ENCODE measurements at places on chromosomes 16 and 17.

DNA sequence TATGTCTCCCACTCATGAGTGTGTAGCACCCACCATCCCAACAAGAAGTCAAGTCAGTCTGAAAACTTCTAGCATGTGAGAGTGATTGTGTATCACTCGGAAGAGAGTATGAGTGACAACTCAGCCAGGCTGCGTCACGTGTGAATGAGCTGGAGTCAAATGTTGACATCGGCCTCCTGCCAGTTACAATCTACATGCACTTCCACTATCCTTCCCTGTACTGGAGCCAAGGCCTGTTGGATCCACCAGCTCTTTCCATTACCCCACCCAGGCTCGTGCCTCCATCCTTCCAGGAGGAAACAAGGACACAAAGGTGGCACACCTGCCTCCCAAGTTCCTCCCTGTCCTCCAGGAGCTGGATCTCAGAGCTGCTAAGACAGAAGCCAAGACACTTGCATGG, 64.5 kb downstream of the ASIC2 start:
- DNase-seq = no peak

- DNase-seq = no peak
Measured at GRCh38 chr17:73348018-73348828, 36.4 kb upstream of the CDC42EP4 start.

DNA sequence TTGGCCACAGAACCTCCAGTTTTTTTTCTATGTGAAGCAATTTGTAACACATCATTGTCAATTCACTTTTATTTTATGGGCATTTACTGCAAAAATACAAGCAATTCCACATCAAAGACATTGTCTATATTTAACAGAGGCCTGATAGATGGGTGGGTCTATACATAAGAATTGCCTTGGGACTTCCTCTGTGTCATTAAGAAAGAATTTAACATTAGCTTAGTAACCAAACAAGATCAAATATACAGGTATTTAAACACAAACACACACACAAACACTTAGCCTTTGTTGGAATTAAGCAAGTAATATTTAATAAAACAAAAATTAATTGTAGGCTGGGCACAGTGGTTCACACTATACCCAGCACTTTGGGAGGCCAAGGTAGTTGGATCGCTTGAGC, 4.3 kb upstream of the PITPNC1 start:
- DNase-seq = no peak

- DNase-seq = peak; percentile 82
Measured at GRCh38 chr16:30377812-30378235, 3.2 kb downstream of the MYL11 start.

GRCh38 chr17:48223945-48224344, 116.4 kb downstream of the SNX11 start:
- no peak for DNase-seq

GRCh38 chr17:75622771-75623273, 10.4 kb upstream of the SMIM5 start:
- no peak for DNase-seq

- DNase-seq = no peak
Measured at GRCh38 chr17:81456091-81456490, 56.5 kb downstream of the ACTG1 start.

DNA sequence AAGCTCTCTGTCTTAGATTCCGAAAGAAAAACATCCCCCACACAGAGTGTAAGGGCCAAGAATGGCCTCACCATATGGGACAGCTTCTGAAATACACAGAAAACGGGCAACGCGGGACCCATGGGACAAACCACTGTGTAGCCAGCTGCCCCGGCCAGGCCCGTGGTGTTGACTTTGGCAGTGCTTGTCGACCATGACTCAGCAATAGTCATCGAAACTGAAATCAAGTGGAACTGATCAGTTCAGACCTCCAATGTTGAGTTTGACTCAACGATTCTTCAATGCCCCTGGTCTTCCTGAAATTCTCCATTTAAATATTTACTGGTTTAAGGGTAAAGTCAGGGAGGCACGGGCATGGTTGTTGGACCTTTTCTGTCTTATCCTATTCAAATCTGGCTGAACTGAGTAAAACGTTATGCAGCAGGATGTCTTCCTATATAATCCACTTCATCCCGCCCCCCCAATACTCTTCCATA, 27.5 kb downstream of the ZFHX3 start:
- DNase-seq = no peak

DNA sequence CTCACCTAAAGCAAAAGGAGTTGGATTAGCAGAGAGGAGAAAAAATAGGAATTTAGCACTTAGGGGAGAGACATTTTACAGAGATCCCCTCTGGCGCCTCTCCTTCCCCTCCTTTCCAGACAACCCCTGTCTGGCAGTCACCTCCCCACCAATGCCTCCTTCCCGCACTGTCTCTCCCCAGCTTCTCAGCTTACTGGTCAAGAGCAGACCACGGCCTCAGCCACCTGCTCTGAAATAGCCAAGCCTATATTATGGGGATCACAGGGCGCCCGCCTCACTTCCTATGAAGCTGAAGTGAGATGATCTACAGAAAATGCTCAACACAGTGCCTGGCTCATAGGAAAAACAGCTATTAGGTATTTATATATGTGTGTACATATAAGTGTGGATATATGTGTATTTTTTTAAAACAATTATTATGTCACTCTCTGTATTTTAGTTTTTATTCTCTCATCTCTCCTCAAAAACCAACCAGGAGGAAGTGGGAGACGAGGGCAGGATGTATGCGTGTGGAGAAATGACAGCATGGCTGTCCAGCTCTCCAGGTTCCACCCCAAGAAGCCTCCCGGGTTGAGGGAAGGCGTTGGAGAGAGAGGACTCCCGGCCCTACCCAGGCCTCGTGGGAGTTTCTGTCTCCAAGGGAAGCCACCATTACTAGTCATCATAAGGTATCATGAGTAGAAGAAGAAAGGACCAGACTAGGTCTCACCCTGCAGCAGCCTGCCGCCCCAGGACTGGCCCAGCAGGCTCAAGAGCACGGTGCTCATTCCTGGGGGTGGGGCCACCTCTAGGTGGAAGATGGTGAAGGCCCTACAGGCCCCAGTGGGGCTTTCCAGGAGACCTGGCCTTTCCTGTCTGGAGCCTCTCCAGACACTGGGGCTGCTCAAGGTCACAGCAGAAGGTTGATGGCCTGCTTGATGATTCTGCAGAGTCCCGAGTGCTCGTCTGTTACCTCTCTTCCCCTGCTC, 27.2 kb downstream of the MAP3K14 start:
- no peak for DNase-seq

DNA sequence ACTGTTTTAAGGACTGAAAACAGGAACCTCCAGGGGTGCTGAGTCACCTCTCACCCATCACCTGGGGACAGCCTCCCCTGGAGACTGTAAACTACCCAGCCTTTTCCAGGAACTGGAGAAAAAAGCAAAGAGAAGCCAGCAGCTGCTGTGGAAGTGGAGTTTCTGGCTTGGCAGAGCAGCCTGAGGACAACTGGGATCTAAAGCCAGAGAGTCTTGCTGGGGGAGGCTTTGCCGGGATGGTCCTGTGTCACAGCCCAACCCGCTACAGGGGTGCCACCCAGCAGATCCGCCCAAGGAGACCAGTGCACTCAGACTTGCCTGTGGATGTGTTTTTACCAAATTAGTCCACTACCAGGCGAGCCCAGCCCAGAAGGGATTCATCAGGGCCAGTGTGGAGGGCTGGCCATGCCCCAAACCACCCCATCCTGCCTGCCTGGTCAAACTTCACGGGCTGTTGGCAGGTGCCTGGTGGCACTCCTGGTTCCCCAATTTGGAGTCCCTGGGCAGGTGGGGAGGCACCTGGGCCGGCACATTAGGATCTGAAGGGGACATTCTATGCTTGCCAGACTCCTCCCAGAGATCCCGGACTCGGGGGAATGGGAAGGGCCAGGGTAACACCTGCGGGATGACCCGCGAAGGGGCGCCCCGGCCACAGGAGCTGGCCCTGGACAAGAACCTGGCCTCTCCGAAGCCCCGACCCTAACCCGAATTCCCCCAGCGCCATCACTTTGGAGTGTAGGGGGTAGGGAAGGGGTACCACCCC, 771 bp downstream of the MSRB1 start:
- DNase-seq = no peak

GRCh38 chr17:81712468-81713003, 452 bp downstream of the SLC25A10 start:
- DNase-seq = no peak

DNA sequence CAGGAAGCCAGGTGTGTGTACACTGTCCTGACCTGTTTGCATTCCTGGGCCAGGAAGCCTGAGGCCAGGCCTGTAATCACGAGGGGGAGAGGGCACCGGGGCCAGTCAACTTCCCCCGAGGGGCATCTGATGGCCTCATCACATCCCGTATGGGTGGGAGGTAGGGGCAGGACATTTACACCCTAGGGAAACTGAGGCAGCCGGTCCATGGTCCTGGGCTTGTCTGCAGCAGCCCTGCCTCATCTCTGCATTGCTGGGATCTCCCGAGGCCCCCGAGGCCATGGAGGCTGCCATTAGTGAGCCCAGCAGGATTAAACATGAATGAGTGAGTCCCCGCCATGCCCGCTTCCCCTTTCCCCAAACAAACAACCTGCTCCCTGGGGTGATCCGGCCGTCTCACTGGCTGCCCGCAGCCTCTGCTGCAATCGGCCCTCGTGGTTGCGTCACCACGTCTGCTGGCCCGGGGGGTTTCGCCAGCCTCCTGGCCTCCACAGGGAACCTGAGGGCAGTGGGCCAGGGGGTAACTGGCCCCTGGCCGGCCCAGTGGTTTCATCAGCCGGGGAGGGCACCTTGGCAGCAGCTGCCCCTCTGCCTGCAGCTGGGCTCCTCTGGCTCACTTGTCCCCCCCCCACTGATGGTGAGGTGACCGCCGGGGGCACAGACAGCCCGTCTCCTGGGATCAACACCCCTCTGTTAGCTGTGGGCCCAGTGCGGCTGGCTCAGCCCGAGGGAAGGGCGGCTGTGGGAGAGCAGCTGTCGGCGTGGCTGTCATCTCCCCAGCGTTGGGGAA, 88.3 kb upstream of the GSE1 start:
- no peak for DNase-seq

GRCh38 chr16:50261707-50262235, 4.6 kb upstream of the ADCY7 start:
- no peak for DNase-seq

DNA sequence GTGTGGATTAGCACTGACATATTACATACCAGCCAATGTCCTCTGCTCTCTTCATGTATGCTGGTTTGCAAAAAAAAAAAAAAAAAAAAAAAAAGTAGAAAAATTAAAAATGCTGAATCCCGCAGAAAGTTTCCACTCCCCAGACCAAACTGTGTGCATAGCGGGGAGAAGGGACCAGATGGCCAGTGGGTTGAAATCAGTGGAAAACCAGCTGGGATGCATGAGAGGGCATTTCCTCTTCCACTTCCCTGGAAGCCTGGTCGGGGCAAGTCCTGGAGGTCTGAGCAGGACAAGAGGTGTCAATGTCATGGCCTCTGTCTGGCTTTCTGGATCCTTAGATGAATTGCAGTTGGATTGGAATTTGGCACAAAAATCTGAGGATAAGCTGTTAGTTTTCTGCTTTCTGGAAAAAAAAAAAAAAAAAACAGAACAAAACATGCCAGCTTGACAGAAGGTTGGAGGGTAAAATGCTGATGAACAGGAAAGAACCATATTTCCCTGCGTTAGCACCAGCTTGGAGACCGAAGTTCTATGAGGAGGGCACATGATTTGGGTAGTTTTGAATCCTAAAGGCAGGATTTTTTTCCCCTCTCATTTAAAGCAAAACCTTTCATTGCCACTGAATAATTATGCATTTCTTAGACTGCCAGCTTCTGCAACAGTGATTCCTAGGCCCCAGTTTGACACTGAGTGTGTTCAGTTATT, 941.5 kb upstream of the EEF2KMT start:
- DNase-seq = no peak

DNA sequence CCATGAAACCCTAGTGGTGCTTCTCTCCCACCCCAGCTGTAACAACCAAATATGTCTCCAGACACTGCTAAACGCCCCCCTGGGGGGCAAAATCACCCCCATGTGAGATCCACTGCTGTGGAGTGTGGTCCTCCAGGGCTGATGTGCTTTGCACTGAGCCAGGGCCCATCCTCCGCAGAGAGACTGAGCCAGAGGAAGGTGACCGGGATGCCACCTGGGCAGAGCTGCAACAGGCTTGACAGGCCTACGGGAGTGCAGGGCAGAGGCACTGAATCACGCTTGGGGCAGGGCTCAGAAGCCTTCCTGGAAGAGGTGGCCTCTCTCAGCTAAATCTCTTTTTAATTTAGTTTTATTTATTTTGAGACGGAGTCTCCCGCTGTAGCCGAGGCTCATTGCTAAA, 4.4 kb downstream of the GJD3 start:
- no peak for DNase-seq

GRCh38 chr17:29577385-29578211, 9.1 kb downstream of the TP53I13 start:
- no peak for DNase-seq

DNA sequence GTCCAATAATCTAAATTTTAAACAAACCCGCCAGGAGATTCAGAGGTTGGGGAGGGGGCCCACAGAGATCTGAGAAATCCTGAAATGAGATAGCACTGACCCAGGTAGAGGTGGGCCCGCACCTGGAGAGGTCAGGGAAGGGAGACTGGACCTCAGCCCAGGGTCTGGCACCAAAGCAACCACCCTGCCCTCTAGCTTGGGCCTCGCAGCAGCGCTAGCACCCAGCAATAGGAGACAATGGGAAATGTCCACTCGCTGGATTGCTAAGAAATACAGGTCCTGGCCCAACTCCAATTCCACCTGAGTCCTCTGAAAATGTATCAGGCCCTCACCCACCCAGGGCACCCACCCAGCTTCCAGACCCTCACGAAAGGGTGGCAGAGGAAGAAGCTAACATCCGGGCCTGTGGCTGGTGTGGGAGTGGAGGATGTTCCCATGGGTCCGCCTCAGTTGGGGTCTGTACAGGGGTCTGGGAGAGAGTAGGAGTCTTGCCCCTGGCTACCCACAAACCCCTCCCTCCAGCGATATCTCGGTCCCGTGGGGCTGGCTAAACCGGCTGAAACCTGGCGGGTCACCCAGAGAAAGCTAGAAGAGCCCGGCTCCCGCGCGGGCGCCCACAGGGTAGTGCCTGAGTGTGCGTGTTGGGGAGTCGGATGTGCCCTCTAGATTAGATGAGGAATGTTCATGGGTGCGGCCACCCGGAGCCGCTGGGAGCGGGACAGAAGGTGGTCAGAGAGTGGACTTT, 1.1 kb downstream of the PLLP start:
- no peak for DNase-seq

DNA sequence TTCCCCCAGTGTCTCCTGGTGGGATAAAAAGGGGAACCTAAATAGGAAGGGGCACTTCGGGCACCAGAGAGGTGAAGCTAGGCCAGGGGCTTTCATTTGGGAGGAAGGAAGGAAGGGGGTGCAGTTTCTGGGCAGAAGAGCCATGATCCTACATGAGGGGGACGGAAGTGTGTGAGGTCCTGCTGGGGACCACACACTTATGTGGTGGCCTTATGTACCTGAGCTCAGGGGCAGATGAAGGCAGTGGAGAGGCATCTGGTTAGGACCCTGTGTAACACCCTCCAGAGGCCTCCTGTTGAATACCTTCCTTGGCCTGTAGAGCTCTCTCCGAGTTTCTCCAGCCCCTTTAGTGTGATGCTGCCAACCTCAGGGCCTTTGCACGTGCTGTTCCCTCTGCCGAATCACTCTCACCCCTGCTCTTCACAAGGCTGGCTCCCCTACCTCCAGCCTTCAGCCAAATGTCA, 21.2 kb downstream of the IGFBP4 start:
- DNase-seq = no peak
